ENCODE measurements at places on chromosomes 2 and 18. TPM values are rescaled to one million over a fixed set of nuclear protein-coding genes. Genes with fewer than 3 reads are reported as not detected.

DNA sequence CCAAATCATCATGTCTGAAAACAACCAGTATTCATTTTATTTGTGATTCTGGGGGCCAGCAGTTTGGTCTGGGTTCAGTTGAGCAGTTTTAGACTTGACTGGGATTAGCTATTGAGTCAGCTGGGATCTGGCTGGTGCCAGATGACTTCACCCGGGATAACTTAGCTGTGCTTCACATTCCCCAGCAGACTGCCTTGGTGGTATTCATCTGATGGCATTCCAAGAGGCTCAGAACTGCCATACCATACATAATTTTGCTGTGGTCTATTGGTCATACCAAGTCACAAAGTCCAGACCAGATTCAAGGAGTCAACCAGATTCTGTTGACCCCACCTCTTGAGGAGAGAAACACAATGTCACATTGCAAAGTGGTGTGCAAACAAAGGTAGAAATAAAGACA, 7.8 kb upstream of the FSHR start:
- DNase-seq = no peak

DNA sequence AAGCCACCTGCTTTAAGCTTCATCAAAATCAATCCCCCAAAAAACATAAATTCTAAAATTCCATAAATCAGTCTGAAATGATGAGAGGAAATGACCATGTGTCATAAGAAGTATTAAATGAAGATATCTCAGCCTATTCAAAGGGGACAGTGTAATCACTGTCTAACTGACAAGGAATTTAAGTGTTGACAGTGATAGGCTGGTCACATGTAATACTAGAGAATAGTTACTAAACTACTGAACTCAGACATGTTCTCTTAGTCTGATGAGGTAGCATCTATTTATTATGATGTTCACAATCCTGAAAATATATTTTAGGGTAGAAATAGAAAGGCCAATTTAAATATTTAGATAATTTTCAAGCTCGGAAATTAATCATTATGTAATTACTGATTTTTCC, 216.1 kb downstream of the L3MBTL4 start:
- DNase-seq = no peak

GRCh38 chr2:43745457-43745856, 28.4 kb upstream of the DYNC2LI1 start:
- no peak for DNase-seq

DNA sequence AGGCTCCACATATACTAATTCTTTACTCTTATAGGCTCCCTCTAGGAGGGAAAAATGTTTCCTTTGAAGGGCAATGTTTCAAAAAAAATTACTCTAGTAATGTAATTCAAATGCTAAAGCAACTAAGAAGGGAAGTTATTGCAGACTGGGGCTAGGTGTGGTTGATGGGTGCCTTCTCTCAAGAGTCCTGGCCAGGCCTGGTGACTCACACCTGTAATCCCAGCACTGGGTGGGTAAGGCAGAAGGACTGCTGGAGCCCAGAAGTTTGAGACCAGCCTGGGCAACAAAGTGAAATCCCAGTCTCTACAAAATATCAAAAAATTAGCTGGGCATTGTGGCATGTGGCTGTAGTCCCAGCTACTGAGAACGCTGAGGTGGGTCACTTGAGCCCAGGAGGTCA, 31.2 kb upstream of the CDKL4 start:
- DNase-seq = no peak

DNA sequence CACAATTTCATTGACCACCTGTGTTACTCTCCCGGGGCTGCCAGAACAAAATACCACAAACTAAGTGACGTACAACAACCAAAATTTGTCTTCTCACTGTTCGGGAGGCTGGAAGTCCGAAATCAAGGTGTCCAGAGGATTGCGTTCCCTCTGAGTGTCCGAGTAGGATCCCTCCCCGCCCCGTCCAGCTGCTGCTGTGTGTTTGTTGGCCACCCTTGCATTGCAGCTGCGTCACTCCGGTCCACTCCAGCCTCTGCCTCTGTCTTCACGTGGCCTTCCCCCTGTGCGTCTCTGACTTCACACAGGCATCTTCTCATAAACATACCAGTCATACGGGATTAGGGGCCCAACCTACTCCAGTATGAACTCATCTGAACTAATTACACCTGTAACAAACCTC, 251.8 kb upstream of the SMIM21 start:
- DNase-seq = no peak

Gene CABLES1
- 7.0 TPM for total RNA-seq

Gene CEP76
- total RNA-seq = 13.6 TPM

Measured in cerebellum (tissue), 4 donors.